Type B pancreatic cell (in vitro differentiated cells): ENCODE measurements at places on chromosomes 5 and 9. TPM values are rescaled to one million over a fixed set of nuclear protein-coding genes. Genes with fewer than 3 reads are reported as not detected.

DNA sequence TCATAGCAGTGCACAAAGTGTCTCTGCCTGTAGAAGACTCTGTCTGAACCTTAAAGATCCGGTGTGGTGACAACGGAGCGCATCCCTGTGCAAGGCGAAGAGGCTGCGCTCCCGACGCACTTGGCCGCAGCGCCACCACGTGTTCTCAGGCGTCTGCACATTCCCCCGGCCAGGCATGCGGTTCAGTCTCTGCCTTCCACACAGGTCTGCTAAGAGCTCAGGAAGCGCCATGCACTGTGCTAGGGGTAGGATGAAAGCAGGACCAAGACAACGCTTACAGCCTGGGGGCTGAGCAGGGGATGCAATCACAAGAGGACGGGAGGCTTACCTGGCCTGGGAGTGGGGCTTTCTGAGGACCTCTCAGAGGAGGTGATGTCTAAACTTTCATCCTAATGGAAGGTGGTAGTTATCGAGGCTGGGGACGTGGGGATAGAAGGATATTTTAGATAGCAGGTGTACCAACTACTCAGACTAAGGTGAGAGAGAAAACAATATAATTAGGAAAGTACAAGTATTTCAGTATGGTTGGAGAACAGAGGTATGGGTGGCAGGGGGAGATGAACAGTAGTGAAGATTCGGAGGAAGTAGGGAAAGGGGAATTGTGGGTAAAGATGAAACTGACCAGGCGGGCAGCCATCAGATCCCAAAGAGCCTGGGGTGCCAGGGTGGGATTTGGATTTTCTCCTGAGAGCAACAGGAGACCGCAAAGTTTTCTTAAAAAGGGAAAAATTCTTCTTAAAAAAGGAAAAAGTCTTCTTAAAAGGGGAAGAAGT, 13.3 kb downstream of the CAPSL start:
- H3K27ac ChIP-seq = no peak overlapping the region
- peaks cover 10% of the 10 kb centered on the region for H3K4me1 ChIP-seq
- DNase-seq = no peak

- no peaks in the 10 kb centered on the region for H3K4me1 ChIP-seq
- H3K4me3 ChIP-seq = no peak overlapping the region
- peaks cover 14% of the 10 kb centered on the region for H3K36me3 ChIP-seq
- H3K27ac ChIP-seq = no peak overlapping the region
- no peaks in the 10 kb centered on the region for H3K27me3 ChIP-seq
Observed at GRCh38 chr5:128276537-128277216, 193.1 kb downstream of the SLC12A2 start.

DNA sequence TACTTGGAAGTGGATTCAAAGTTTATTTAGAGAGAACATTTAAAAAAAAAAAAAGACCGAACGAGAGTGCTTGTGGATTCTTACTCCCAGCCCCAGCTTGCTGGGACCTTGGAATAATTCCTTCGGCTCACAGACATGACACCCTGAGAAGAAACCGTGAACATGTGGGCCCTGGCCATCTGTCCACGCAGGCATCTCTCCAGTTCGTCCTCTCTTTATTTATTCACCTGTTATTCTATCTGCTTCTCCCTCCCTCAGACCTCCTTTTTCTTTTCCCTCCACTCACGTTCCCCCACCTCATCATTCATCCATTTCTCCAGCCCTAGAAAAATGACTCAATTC, 93.7 kb upstream of the PHYKPL start:
- H3K36me3 ChIP-seq = no peaks in the 10 kb centered on the region
- DNase-seq = no peak
- H3K4me3 ChIP-seq = peak overlapping the region; percentile 2
- H3K27me3 ChIP-seq = peaks cover 15% of the 10 kb centered on the region
- H3K27ac ChIP-seq = no peak overlapping the region
- peaks cover 35% of the 10 kb centered on the region for H3K4me1 ChIP-seq

DNA sequence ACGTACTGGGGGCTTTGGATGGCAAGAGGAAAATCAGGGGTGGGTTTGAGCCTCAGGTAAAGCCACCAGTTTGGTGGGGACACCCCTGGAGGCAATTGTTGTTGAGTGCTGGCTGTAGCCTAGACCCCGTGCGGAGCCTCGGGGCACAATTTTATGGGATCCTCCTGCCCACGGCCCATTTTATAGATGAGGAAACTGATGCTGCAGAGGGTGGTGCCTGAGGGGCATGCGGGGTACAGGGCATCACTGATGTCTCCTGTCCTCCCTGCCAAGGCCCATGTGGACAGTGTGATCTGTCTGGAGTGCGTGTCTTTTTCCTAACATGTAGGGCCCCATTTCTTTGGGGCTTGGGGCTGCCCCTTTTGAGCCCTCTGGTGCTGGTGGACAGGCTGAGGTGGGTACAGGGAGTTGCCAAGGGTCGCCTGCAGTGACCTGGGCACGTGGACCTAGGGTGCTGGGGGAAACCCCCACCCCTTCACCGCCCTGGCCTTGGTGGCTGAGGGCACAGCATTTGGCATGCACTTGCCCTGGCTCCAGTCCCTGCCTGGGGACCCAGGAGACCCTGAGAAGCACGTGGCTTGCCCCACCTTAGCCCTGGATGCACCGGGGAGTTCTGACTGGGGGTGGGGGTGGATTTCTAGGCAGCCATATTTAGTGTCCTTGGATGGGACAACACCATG, 22.1 kb downstream of the WNK2 start:
- H3K27me3 ChIP-seq = no peaks in the 10 kb centered on the region
- H3K4me1 ChIP-seq = peaks cover 75% of the 10 kb centered on the region
- DNase-seq = no peak

- no peak overlapping the region for H3K4me3 ChIP-seq
- DNase-seq = no peak
- H3K4me1 ChIP-seq = no peaks in the 10 kb centered on the region
- H3K36me3 ChIP-seq = no peaks in the 10 kb centered on the region
Observed at GRCh38 chr9:118686959-118687358, 682.3 kb downstream of the BRINP1 start.

DNA sequence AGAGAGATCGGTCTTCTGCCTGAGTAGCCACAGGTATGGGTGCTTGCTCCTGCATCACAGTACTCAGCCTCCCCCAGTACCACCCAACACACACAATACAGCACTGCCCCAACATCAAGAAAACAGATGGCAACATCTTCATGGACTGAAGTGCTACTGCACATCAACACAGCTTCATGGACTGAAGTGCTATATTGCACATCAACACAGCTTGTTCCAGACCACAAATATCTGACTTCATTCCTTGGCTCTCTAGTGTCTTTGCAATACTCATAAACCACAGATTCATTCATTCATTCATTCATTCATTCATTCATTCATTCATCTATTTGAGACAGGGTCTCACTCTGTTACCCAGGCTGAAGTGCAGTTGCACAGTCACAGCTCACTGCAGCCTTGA, 31.1 kb upstream of the PCA3 start:
- no peak for DNase-seq
- peaks cover 57% of the 10 kb centered on the region for H3K27me3 ChIP-seq
- H3K4me1 ChIP-seq = peaks cover 10% of the 10 kb centered on the region
- H3K36me3 ChIP-seq = no peaks in the 10 kb centered on the region
- no peak overlapping the region for H3K27ac ChIP-seq
- no peak overlapping the region for H3K4me3 ChIP-seq

DNA sequence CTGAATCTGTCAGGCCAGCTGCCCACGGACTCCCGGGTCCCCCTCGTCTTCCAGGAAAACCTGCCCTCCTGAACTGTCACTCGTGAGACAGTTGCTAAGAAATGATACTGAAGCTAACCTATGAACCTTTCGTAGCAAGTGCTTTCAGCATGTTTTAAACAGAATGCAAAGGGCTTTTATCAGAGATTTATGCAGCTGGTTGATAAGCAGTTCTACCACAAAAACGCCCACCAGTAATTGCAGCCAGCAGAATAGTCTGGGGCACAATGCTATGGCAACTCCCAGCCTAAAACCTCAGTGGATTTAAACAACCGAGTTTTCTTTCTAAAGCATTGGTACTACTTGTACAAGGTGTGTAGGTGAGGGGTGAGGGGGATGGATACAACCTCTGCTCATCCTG, 97.5 kb downstream of the IRX2 start:
- no peak for DNase-seq
- no peak overlapping the region for H3K27ac ChIP-seq
- H3K27me3 ChIP-seq = peaks cover 54% of the 10 kb centered on the region

- H3K36me3 ChIP-seq = peaks cover 23% of the 10 kb centered on the region
- H3K4me1 ChIP-seq = peaks cover 53% of the 10 kb centered on the region
- peak overlapping the region; percentile 22 for H3K27ac ChIP-seq
- H3K4me3 ChIP-seq = peak overlapping the region; percentile 55
- H3K27me3 ChIP-seq = no peaks in the 10 kb centered on the region
- no peak for DNase-seq
Observed at GRCh38 chr5:124677374-124678351, 68.8 kb downstream of the ZNF608 start.

DNA sequence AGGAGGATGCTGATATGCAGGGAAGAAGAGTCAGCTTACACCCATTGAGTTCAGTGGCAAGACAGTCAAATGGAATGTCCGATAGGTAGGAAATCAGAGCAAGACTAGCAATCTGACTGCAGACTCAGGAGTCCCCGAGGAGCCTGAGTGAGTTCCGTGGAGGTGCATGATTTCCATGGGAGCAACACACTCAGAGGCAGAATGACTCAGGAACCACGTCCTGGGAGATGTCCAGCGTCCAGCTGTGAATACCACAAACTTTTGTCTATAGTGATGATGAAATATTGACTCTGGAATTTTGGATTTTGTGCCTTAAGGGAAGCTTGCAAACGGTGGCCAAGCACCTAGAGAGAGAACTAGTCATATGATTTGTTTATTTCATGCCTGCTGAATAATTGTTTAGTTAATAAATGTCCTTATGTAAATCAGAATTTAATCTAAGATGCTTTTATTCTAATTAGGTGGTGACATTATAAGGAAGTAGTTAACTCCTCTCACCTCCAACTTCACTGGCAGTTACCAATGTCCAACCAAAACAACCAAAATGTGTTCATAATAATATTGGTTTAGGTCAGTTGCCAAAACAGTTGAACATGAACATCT, 100.4 kb downstream of the PDE4D start:
- H3K4me3 ChIP-seq = no peak overlapping the region
- no peak for DNase-seq
- H3K36me3 ChIP-seq = no peaks in the 10 kb centered on the region
- peaks cover 15% of the 10 kb centered on the region for H3K4me1 ChIP-seq
- no peak overlapping the region for H3K27ac ChIP-seq

DNA sequence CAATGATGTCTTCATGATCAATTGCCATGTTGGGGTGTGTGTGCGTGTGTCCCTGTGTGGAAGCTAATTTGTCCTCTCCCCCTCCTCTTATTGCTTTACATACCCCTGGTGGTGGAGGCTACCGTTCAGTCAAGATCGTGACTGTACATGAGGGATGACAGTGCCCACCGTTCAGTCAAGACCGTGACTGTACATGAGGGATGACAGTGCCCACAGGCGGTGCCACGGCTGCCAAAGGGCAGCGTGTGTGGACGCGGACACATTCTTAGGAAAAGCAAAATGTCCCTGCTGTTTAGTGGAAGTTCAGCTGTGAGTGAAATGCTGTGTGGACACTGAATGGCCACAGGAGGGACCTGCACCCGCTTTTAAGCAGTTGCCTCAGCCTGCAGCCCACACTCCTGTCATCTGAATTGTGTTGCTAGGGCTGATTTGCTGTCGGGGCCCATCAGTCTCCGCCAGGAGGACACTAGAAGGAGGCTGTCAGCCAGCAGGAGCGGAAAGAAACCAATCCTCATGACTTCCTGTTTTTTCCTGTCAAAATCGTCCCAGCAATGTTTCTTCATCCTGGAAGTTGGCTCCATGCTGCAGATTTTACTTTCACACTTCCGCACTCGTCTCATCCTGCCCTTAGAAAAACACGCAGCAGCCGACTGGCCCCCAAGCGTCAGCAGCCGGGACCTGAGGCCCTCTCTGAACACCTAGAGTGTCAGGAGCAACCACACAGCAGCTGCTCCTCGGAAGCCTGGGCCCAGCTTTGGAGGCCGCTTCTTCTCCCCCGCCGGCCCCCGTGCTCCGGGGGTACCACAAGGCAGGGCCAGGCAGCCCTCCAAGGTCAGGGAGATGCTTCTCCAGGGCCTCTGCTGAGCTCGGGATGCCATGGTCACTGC, 9.1 kb downstream of the OR2V1 start:
- H3K4me1 ChIP-seq = no peaks in the 10 kb centered on the region
- H3K36me3 ChIP-seq = no peaks in the 10 kb centered on the region
- DNase-seq = no peak
- peaks cover 89% of the 10 kb centered on the region for H3K27me3 ChIP-seq

DNA sequence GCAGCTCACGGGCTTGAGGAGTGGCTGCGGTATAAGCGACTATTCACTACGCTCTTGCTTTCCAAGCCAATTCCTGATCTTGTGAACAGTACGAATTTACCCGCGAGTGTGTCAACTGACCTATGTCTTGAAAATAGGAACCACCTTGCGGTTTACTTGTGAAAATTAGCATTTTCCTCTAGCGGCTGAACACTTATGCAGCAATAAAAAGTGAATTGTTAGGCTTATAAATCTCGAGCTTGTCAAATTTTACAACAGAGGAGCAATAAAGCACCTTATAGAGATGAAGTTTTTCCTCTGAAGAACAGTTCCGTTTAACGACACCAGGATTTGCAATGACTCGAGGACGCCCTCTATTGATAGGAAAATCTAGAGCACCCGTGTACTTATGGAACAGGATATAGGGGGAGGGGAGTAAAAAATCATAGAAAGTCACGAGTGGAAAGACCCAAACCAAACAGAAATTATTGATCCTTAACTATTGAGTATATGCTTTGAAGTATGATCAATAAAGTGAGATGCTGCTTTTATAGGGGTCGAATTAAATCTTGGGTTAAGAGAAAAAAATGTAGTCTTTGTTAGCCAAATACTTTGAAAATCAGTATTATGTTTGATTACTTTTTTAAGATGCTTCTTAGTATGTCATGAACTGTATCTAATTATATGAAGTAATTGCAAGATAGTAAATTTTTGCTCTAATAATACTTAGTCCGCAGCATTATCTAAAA, 1.9 kb upstream of the RGMB start:
- no peak for DNase-seq
- H3K27me3 ChIP-seq = peaks cover 26% of the 10 kb centered on the region
- peak overlapping the region; percentile 86 for H3K27ac ChIP-seq
- peak overlapping the region; percentile 100 for H3K4me3 ChIP-seq
- H3K4me1 ChIP-seq = peaks cover 38% of the 10 kb centered on the region

DNA sequence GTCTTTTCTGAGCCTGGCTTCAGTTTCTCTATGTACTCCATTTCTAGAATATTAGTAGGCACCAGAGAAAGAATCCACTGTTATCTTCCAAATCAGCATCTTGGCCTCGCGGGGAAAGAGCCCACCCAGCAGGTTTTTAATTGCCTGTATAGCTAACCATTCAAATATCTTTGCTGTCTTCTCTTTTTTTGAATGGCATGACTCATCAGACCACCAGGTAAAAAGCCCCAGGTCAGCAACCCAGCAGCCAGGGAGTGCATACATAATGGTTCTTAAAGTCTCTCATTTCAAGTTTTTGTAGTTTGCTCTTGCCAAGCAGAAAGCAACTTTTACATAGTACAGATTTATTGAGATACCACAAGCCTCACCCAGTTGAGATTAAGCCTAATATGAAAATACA, 50.7 kb downstream of the TMEM167A start:
- no peaks in the 10 kb centered on the region for H3K36me3 ChIP-seq
- no peak for DNase-seq
- no peaks in the 10 kb centered on the region for H3K27me3 ChIP-seq
- peak overlapping the region; percentile 0 for H3K27ac ChIP-seq
- peaks cover 26% of the 10 kb centered on the region for H3K4me1 ChIP-seq

Gene PCDHB10
- 2.1 and 3.2 TPM in 2 replicates for total RNA-seq

Gene DNAH5
- total RNA-seq = 0.43 and 1.2 TPM in 2 replicates

Gene CCDC107
- 15.6 and 17.2 TPM in 2 replicates for total RNA-seq

Gene IL3
- total RNA-seq = not detected in 2 replicates

Gene PCDH12
- total RNA-seq = not detected in 2 replicates

Gene PCDHGA7
- 0.31 and 0.40 TPM in 2 replicates for total RNA-seq
